ENCODE measurements at places on chromosomes 6 and 20.

DNA sequence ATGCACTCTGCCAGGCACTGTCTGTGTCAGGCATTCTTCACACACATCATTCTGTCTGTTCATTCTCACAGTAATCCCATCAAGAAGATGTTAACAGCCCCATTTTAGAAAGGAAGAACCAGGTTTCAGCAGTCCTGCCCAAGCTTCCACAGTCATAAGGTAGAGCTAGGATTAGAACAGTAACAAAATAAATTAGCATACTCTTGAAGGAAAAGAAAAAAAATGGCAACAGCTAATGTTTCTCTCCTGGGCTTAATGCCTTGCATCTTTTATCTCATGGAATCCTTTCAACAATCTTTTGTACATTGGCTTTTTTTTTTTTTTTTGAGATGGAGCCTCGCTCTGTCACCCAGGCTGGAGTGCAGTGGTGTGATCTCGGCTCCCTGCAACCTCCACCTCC lies 32.1 kb upstream of the AKAP12 start:
- no peak for DNase-seq

- no peak for DNase-seq
Observed at GRCh38 chr20:60502881-60503280, 544.7 kb downstream of the CDH26 start.

DNA sequence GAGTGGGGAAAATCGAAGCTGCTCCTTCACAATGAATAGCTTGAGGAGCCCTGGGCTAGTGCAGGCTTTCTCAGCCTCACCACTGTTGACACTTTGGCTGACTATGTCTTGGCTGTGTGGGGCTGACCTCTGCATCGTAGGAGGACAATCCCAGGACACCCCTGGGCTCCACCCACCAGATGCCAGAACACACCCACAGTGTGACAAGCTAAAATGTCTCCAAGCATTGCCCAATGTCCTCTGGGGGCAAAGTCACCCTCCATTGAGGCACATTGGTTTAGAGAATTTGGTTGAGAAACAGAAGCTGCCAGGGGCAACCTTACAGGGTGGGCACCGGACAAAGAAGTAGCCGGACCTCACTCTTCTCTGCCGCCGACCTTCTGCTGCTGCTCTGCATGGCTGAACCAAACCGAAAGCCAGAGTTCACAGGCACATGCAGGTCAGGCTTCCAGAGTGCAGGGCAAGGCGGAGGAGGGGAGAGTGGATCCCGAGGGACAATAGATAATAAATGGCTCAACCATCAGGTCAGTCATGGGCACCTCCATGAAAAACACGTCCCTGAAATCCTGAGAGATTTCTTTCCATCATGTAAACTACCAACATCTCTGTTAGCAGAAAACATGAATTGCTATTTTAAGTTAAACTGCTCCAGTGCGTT lies 189.0 kb downstream of the LRFN2 start:
- no peak for DNase-seq

DNA sequence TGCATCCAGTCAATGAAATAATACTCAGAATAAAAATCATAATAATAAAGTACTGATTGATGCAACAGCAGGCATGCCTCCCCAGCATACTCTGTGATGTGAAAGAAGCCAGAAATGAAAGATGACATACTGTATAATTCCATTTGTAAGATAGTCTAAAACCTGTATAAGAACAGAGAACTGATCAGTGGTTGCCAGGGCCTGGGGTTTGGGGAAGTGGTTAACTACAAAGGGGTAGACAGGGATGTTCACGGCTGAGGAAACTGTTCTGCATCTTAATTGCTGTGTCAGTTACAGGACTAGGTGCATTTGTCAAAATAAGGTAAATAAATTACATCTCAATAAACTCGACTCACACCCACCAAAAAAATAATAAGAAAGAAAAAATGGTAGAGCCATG lies 81.3 kb upstream of the BMP2 start:
- DNase-seq, result no peak

GRCh38 chr6:135323202-135323668 lies 142.1 kb downstream of the MYB start:
- no peak for DNase-seq

DNA sequence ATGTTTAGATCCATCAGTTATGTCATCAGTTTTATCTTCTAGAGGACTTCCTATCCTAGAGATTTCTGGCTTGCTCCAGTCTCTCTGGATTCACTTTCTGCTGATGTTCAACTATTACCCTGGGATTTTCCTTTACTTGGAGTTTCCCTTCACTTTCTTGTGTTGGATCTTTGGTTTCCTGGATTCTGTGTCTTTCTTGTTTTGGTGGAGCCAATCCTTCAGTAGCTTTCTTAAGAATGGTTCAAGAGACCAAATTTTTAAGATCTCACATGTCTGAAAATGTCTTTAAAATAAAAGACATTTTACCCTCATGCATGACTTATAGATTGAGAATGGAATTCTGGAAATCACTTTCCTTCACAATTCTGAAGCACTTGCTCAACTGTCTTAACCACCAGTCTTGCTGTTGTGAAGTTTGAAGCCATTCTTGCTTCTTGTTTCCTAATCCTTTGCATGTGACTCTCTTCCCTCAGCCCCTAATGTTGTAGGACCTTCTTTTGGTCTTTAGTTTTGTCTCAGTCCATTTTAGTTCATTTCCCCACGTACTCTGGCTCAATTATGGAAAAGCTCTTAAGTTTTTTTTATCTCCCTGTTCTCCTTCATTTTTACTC lies 87.9 kb downstream of the ARID1B start:
- no peak for DNase-seq

GRCh38 chr6:47414423-47415167 lies 63.0 kb upstream of the CD2AP start:
- no peak for DNase-seq

- DNase-seq, result no peak
Observed at GRCh38 chr6:148271711-148272439, 70.8 kb upstream of the SASH1 start.

- DNase-seq, result peak; percentile 30
Observed at GRCh38 chr6:25788305-25788922, 33.9 kb downstream of the SLC17A4 start.

DNA sequence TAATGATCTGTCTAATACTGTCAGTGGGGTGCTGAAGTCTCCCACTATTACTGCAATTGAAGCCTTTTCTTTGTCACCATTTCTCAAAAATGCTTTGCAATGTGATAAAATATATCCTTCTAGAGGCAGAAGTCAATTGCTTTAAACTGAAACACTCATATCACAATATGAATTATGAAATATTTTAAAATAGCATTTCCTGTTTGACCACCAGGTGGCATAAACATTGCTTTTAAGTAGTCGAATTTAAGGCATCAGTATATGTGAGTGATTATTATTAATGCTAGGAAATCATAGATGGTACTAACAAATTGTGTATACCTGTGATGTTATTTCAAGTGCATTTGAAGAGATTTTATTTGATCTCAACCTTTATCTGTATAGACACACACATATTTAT lies 87.5 kb downstream of the MEI4 start:
- DNase-seq, result no peak

DNA sequence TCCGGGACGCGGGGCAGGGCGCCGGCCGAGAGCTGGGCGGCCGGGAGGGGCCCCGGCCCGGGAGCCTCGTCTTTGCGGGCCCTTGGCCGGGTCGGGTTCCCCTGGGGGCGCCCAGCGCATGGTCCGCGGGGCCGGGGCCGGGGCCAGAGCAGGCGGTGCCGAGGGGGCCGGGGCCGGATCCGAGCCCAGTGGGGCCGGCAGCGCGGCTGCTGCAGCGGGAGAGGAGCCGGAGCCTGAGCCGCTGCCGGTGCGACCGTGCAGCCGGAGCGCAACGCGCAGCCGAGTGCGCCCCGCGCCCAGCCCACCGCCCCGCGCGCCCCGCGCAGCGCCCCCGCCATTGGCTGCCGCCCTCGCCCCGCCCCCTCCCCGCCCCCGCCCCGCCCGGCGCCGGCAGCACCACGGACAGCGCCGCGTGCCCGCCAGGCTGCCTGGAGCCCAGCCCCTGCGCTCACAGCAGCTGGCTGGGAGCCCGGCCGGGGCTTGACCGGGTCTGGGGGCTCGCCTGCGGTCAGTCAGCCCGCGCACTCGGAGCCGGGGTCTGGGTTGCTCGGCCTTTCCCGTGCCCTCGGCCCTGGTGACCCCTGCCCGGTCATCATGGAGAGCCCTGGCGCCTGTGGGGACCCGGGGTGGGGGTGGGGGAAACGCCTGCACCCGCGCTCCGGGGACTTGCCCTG lies at the start of gene HRH3:
Gene HRH3, minus strand, starts transcription at position 287 of the 674 bp plus-strand sequence. CDS start 308 bp downstream, outside the sequence.
- no peak for DNase-seq

DNA sequence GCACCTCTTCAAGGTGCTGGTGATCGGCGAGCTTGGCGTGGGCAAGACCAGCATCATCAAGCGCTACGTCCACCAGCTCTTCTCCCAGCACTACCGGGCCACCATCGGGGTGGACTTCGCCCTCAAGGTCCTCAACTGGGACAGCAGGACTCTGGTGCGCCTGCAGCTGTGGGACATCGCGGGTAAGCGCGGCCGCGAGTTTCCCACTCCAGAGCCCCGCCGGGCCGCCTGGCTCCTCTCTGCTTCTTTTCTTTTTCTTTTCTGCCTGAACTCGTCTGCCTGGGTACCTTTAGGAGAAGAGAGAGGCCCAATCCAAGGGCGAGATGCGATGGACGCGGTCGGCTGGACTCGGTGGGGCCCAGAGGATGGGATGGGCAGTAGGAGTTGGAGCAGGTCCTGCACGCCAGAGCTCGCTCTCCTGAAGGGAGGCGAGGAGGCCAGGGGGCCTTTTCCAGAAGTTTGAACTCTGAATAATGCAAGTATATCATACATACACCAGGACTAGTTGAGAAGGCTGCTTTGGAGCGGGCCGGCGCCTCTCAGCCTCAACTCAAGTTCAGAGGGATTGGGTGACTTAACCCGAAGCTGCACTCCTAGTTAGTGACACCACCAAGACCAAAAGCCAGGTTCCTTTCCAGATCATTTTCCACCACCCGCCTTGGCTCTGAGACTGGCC lies 445 bp downstream of the RAB32 start:
- DNase-seq, result no peak

GRCh38 chr6:154227862-154228520 lies 128.6 kb downstream of the IPCEF1 start:
- no peak for DNase-seq

- no peak for DNase-seq
Observed at GRCh38 chr6:34491091-34491430, 25.2 kb downstream of the PACSIN1 start.

DNA sequence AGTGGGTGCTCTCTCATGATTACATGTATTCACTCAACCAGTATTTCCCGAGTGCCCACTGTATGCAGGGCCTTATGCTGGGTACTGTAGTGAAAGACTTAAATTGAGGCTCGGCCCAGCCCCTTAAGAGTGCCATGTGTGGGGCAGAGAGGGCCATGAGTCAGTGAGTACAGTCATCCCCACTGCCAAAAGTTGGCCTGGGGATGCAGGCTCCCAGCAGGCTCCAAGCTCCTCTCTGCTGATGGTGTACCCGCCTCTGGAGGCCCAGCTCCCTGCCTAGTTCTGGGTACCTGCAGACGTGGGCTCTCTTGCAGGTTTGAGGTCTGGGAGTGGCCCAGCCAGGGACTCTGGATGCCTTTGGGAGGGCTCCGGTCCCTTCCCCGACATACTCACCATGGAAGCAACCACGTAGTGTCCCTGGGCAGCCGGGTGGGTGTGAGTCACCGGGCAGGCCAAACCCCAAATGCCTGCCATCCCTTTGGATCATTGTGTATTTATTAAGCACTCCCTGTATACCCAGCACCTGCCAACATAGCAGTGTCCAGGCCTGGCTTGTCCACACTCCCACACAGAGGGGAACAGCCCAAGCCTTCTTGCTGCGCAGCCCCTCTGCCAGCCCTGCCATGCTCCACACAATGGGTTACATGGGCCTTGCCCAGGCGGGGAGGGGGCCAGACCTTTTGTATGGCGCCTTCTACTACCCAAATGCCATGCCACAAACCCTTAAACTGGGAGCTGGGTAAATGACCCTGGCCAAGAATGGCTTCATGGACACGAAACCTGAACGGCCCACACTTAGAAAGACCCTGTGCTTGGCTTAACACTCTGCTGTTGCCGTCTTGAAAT lies 153.6 kb downstream of the VEGFA start:
- DNase-seq, result no peak

- DNase-seq, result no peak
Observed at GRCh38 chr6:129508477-129509145, 201.4 kb downstream of the ARHGAP18 start.

DNA sequence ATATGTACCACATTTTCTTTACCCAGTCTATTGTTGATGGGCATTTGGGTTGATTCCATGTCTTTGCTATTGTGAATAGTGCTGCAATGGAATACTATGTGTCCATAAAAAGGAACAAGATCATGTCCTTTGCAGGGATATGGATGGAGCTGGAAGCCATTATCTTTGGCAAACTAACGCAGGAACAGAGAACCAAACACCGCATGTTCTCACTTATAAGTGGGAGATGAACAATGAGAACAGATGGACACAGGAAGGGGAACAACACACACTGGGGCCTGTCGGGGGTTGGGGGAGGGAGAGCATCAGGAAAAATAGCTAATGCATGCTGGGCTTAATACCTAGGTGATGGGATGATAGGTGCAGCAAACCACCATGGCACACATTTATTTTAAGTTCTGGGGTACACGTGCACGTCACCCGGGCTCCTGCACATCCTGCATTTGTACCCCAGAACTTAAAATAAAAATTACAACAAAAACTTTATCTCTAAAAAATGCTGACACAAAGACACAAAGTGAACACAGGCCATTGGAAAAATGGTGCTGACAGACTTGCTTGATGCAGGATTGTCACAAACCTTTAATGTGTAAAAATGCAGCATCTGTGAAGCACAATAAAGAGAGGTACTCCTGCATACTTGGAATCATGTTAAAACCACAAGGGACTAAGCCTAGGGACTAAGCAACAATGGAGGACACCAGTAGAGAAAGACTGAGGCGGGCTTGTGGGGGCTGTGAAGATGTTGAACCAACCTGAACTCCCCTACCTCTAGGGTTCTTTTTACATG lies 48.8 kb downstream of the BCAS1 start:
- no peak for DNase-seq

- DNase-seq, result no peak
Observed at GRCh38 chr6:166954118-166954713, 2.1 kb downstream of the RNASET2 start.

DNA sequence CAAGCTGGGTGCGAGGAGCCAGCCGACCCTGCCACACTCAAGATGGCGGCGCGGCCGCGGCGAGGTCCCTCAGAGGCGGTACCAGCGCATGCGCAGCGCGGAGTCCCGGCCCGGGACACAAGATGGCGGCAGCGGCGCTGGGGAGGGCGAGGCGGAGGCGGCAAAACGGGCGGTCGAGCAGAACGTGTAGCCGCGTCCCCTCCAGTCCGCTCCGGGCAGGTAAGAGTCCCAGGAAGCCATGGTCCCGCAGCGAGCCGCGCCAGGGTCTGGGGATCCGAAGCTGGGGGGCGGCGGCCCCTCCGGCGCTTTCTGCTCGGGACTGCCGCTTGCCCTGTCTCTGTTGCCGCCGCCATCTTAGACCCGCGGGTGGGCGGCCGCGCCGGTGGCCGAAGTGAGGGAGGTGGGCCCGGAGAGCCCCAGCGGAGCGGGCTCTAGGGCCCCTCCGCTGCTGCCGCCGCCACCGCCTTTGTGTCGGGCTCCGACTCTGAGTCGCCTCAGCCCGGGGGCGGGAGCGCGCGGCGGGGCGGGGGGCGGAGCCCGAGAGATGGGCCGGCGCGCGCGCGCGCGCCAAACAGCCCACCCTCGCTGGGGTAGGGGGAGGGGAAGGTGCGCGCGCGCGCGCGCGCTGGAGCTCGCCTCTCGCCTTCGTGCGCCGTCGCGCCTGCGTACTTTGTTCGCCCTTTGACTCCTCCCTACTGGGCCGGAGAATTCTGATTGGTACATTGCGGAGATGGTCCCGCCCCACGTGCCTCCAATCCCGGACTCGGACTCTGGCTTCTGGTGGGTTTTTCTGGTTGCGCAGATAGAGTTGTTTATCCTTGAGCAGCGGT lies at the start of gene PCIF1:
Gene PCIF1, plus strand, starts transcription at position 98 of the 830 bp plus-strand sequence. CDS start 4,317 bp downstream, outside the sequence.
- DNase-seq, result peak; percentile 90

All from NCI-H1694 (cell line).